Stimulated activated CD8-positive, alpha-beta memory T cell treated with anti-CD3 and anti-CD28 coated beads, Interleukin-4, amount 100 ng/mL, for 24 hours (primary cell): ENCODE measurements at places on chromosomes 2 and 18.
A peak's percentile ranks its signal among the peaks of the same experiment; 100 is the strongest.

- no peak for DNase-seq
Observed at GRCh38 chr18:62875323-62875722, 160.0 kb downstream of the PHLPP1 start.

- peak; percentile 20 for DNase-seq
Observed at GRCh38 chr2:121529439-121530211, 1.1 kb upstream of the RNU4ATAC start.

DNA sequence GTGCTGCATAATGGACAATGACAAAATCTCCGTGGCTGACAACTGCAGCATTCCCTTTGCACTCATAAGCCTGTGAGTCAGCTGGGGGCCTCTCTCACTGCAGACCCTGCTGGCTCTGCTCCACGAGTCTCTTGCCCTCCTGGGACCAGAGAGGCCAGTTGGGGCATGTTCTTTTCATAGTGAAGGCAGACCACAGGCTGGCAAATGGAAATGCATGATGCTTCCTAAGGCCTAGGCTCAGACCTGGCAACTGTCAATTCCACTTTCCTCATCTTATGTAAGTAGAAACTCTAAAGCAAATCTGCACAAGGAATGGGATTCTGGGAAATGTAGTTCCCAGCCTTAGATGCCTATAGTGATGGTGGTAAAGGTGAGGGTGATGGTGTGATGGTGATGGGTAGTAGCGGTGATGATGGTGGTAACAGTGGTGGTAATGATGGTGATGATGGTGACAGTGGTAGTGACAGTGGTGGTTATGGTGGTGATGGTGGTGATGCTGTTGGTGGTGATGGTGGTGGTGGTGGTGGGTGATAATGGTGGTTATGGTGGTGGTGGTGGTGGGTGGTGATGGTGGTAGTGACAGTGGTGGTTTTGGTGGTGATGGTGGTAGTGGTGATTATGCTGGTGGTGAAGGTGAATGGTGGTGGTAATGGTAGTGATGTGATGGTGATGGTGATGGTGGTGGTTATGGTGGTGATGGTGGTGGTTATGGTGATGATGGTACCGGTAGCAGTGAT is 185.8 kb upstream of the ARL4C start:
- no peak for DNase-seq

DNA sequence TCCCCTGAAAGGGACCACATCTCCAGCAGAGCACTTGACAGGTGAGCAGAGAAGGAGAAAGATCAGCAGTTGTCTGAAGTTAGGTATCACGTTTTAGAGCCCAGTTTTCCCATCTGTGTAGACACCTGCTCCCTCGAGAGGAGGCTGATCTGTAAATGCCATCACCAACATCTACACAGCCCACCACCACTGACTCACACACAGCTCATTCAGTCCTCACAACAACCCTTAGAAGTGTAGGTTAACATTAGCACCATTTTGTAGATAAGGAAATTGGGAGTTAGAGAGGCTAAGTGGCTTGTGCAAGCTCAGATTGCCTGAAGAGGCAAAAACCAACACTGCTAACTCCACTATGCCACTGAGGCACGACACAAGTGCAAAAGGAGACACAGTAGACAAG is 37.2 kb upstream of the STAT1 start:
- no peak for DNase-seq

GRCh38 chr2:223474893-223475292 is 127.3 kb downstream of the SCG2 start:
- DNase-seq, result no peak

GRCh38 chr2:169001116-169001815 is 29.9 kb downstream of the ABCB11 start:
- no peak for DNase-seq

GRCh38 chr2:1748741-1749488 is 4.6 kb upstream of the PXDN start:
- no peak for DNase-seq

GRCh38 chr2:31138037-31138962 is at the start of gene GALNT14:
TSS of gene GALNT14 (minus strand) at chr2:31138440. CDS start at chr2:31138086, 354 bp downstream.
- DNase-seq, result peak; percentile 21

- DNase-seq, result no peak
Observed at GRCh38 chr2:143230506-143231253, 101.5 kb downstream of the ARHGAP15 start.

DNA sequence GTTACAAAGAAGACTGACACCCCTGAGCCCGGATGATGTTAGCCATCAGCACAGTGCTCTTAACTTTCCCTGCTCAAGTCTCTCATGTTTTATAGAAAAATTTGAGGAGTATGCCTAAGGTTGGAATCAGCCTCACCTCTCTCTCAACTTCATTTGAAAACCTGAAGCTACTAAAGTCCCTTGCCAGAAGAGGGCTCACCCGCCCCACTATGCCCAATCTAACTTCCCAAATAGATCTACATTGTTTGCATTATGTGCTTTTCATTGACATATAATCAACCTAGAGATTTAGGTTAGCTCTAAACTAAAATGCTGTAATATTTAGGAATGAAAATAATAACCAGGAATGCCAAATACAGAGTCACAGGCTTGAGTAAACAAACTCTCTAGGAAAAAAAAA is 305.4 kb downstream of the NCKAP5 start:
- DNase-seq, result no peak

DNA sequence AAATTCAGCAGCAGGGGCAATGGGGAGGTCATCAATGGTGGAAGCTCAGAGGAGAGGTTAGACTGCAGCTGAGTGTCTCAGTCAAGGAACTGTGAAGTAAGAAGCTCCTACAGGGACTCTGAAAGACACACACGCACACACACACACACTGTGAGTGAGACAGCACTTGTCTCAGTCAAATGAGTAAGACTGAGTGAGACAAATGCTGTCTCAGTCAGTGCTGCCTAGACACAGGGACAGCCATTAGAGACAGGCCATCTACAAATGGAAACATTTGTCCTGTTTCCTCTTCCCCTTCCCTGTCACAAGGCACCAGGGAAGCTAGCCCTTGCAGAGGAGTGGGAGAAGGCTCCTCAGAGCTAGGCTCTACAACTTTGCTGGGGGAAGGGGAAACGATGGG is 577.4 kb upstream of the GCFC2 start:
- DNase-seq, result no peak

DNA sequence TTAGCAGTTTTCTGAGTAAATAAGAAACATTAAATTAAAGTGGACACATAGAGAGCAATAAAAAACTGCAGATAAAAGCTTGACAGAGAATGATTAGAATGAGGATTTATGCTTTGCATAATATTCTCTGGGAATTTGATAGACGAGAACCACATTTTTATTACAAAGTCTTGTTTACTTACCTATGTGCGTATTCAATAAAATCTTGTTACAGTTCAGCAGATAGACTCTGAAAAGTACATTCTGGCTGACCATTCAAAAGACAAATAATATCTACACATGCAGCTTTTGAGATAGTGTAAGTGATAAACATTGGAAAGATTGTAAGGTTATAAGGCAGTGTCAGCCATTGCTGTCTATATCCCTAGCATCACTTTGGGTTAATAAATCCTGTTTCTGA is 381.6 kb downstream of the NYAP2 start:
- DNase-seq, result no peak

GRCh38 chr2:32418778-32419177 is 62.0 kb downstream of the BIRC6 start:
- DNase-seq, result no peak

- no peak for DNase-seq
Observed at GRCh38 chr2:36351736-36352349, 3.7 kb upstream of the CRIM1 start.

GRCh38 chr2:182406221-182406620 is 20.6 kb downstream of the PDE1A start:
- no peak for DNase-seq

DNA sequence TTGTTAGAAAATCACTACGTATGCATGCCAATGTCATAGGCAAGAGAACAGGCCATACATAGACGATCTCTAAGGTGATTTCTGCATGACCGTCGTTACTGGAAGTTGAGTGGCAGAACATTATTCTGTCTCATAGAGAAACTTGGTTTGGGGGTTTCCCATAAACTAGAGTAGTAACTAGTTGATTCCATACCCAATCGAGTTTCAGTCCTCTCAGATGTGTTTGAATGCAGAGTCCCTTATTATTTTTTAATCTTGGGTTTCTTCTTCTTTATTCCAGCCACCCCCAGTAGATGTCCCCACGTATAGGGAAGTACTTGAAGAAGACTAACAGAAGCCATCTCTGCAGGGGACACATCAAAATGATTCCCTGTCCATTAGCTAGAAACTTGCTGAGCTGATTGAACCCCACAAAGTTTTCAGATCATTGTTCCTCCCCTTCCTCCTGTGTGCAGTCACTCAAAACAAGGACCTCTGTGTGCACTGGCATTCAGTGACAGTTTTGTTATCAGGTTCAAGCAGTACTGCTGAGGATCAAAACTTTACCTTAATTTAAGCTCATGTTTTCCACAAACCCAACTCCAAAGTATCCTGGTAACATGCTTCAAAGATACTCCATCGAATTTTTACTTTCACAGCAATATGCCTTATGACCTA is 68.4 kb upstream of the CDCA7 start:
- no peak for DNase-seq

DNA sequence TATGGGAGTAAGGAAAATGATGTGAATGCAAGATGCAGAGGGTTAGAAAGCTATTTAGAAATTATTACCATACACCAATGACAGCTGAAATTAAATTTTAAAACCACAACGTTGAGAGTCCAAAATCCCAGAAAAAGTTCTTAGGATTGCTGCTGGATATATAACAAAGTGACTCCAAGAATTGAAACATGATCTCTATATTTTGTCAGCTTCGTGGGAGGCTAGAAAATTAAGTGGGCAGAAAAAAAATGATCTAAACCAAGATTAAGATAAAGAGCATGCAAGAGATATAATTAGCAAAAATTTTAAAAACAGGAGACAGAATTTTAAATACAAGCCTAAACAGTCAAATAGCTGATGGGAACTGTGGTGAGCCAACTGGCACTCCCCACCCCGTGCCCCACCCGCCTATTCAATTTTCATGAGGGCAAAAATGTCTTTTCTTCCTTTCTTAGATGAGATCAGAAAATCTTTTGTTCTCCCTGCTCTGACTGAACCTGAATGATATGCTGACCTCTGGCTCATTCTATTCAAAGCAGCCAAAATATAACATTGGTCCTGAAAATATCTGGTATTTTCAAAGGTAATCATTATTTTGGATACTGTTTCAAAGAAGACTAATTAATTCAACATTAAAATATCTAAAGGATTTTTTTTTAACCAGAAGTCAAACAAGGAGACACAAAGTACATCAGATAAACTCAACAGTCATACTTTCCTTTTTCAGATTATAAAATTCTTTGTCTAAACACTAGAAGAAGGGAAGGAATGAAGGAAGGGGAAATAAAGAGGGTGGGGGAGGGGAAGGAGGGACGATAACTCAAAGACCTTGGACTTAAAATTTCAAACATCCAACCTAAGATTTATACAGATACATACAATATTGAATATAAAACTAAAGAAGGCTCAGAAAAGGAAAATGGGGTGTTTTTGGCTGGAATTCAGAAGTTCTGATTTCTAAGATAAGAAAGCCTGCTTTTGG is 12.2 kb downstream of the KANSL3 start:
- no peak for DNase-seq

GRCh38 chr18:57210107-57210715 is 63.3 kb downstream of the BOD1L2 start:
- no peak for DNase-seq

GRCh38 chr2:43754180-43754579 is 19.7 kb upstream of the DYNC2LI1 start:
- DNase-seq, result no peak

- no peak for DNase-seq
Observed at GRCh38 chr2:237025090-237025865, 60.4 kb upstream of the COPS8 start.

GRCh38 chr2:37795938-37796337 is 124.5 kb upstream of the CDC42EP3 start:
- DNase-seq, result no peak

- no peak for DNase-seq
Observed at GRCh38 chr2:184597571-184597991, 748 bp upstream of the ZNF804A start.

- DNase-seq, result no peak
Observed at GRCh38 chr2:180657054-180657453, 323.4 kb upstream of the UBE2E3 start.

GRCh38 chr2:233059797-233060500 is at the start of gene INPP5D:
TSS of gene INPP5D (plus strand) at chr2:233060342. CDS start at chr2:233060479, 137 bp downstream.
- peak; percentile 47 for DNase-seq

GRCh38 chr2:69621440-69621839 is 22.1 kb downstream of the AAK1 start:
- no peak for DNase-seq
